Motor neuron (in vitro differentiated cells): ENCODE measurements at places on chromosomes 5 and 9.
A peak's percentile ranks its signal among the peaks of the same experiment; 100 is the strongest.

- no peak for ATAC-seq
Observed at GRCh38 chr5:128796506-128796905, 168.8 kb upstream of the SLC27A6 start.

DNA sequence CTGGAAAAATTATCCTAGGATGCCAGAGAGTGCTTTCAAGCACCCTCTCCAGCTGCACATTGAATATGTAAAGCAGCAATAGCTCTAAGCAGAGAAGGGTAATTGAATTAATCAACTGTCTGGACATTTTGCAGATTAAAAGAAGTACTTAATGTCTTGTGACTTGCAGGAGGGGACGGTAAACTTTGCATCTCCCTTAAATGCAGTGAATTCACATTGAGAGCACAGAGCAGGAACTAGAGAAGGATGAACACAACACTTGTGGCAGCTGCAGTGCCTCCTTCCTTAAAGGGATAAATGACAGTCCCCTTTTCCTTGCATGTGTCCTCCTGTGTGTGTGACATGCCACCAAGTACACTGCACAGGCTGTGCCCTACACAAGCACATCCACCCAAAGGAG lies 7.4 kb upstream of the CDK5RAP2 start:
- ATAC-seq: peak; percentile 65

GRCh38 chr9:100759215-100759614 lies 181.3 kb downstream of the CAVIN4 start:
- no peak for ATAC-seq

- ATAC-seq: no peak
Observed at GRCh38 chr5:153088538-153088937, 401.9 kb upstream of the GRIA1 start.

GRCh38 chr5:5751987-5752386 lies 329.5 kb downstream of the ICE1 start:
- no peak for ATAC-seq
